ENCODE measurements at places on chromosomes 2 and 18.

GRCh38 chr2:188974164-188974563 is at the start of gene COL3A1:
Gene COL3A1 (plus strand): TSS chr2:188974373. CDS start chr2:188974490, 117 bp downstream.
- DNase-seq, result no peak

- DNase-seq, result peak; percentile 49
Observed at GRCh38 chr18:21110713-21111345, 784 bp downstream of the ROCK1 start.

- no peak for DNase-seq
Observed at GRCh38 chr2:182852801-182853200, 13.6 kb downstream of the FRZB start.

DNA sequence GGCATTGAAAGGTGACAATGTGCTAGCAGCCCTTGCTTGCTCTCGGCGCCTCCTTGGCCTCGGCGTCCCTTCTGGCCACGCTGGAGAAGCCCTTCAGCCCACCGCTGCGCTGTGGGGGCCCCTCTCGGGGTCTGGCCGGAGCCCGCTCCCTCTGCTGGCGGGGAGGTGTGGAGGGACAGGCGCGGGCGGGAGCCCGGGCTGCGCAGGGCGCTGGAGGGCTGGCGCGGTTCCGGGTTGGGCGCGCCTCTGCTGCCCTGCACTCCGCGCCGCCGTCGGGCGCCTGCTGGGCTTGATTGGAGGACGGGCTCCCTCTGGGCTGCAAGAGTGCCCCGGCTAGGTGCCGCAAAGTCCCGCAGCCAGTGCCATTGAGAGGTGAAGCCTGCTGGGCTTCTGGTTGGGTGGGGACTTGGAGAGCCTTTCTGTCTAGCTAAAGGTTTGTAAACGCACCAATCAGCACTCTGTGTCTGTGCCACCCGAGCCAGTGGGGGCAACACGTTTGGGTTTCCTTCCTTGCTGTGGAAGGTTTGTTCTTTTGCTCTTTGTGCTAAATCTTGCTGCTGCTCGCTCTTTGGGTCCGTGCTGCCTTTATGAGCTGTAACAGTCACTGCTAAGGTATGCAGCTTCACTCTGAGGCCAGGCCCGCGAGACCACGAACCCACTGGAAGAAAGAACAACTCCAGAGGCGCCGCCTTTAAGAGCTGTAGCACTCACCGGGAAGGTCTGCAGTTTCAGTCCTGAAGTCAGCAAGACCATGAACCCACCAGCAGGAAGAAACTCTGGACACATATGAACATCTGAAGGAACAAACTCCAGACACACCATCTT is 14.8 kb upstream of the IMP4 start:
- no peak for DNase-seq

DNA sequence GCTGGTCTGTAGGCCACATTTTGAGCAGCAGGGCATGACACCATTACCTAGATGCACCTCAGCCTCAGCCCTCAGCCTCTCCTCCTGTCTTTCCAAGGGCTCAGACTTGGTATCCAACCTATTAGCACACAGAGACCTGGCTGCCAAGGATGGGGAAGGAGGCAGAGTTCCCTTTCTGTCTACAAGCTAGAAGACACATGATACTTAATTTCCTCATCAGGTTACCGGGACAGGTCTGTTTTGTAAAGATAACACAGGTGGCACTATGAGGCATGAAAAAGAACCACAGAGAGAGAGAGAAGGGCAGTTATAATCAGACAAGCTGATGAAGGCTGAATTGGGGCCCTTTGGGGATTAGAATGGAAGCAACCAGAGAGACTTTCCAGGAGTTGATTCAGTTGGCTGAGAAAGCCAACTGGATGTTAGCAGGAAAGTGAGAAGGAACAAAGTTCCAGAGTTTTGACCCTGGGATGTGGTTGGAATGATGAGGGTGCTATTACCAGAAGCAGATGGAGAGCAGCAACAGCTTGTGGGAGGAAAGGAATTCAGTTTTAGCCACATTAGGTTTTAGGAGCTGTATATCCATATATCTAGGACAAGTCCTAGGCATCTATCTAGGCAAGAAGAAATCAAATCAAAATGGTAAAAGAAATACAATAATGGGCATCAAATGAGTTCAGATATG is 46.0 kb upstream of the RMND5A start:
- DNase-seq, result no peak

DNA sequence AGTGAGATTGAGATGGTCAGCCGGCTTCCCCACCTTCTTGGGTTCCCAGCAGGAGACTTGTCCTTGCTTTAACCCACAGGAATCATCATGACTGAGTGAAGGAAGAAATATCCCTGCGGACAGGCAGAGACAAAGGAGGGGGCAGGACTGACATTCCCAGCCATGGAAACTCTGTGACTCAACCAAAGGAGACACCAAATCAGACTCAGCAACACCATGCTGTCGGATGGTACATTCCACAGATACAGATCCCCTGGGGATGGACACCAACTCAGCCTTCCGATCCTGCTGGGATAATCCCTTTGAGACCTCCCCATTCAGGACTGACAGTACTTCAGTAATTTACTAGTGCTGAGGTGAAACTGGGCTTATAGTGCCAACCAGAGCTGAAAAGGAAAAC is 518.3 kb downstream of the XIRP2 start:
- no peak for DNase-seq

- DNase-seq, result no peak
Observed at GRCh38 chr18:10032331-10033015, 118.7 kb downstream of the VAPA start.

GRCh38 chr2:1716441-1716840 is 27.9 kb downstream of the PXDN start:
- DNase-seq, result no peak

- no peak for DNase-seq
Observed at GRCh38 chr2:69011611-69012157, 1.3 kb upstream of the ANTXR1 start.

DNA sequence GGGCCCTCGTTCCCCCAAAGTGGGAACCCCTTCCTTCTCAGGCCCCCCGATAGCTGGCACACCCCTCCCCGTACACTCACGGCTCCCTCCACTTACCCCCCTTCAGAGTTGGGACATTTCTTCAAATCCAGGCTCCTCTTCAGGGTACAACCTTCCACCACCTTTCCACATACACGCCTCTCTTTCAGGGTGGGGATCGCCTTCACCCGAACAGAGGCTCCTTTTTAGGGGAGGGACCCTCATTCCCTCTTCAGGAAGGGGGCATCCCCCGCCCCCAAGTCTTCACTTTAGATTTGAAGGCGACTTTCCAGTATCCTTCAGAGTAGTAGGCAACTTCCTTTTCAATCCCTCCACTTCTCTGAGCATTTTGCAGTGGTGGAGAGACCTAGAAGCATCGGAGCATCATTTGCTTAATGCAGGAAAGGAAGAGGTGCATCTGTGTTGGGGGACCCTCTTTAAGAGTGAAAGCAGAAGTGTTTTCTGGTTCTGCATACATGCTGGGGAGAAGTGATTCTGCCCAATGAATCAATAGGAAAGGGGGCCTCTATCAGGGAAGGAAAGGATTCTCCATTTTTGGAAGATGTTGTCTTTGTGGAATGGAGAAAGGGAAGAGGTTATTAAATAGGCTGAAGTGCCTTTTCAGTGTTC is 845 bp downstream of the EML4 start:
- DNase-seq, result no peak

GRCh38 chr2:176601066-176601465 is 331.8 kb downstream of the MTX2 start:
- DNase-seq, result no peak

GRCh38 chr2:209940936-209941335 is 61.5 kb upstream of the RPE start:
- no peak for DNase-seq

DNA sequence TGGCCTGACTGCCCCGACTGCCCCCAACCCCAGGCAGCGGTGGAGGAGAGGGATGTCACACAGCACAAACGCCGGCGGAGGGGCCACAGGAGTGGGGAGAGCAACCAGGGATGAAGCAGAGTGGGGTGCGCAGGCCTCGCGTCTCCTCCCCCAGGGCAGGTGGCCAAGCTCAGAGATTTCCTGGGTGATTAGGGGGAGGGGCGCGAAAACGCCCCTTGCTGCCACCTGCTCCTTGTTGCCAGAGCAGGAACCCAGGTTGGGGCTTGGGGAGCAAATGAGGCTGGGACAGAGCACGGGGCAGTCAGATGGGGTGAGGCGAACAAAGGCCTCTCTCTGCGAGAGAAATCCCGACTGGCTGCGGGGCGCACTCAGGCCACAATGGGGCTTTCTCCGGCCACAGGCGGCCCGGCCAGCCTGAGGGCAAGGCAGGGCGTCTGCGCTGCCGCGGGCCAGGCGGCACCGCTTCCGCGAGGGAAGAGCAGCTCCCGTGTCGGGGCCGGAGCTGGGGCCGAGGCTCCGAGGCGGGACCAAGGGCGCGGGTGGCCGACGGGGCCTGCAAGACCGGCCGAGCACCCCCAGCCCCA is 11.5 kb downstream of the TEX44 start:
- DNase-seq, result peak; percentile 56

DNA sequence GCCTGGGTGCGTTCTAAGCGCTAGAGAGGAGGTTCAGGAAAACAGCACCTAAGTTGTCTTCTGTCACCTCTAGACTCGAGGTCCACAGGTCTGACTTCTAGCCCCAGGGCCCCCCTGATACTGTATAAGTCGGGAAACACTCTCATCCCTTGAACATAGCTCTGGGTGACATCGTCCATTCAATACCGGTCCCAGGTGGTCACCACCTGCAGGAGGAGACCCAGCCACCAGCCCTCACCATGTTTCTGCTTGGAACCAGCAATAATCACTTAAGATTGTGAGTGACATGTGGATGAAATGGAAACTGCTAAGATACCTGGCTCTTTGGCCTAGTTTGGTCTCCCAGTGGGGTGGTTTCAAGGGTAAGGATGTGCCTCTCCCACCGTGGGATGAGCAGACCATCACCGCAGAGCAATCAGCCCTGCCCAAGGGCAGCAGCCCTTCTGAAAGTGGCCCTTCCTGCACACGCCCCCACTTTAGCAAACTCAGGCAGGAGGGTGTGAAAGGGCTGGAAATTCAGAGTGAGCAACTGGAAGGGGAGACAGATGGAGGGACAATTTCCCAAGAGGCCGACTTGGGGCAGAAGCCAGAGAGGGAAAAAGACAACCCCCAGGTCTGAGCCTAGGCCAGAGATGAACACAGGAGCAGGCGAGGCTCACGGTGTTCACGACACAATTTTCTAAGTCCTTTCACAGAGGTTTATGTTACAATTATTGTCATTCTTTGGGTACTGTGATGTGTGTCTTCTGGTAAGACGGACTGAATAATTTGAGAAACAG is 95.2 kb downstream of the ZNF516 start:
- DNase-seq, result no peak

DNA sequence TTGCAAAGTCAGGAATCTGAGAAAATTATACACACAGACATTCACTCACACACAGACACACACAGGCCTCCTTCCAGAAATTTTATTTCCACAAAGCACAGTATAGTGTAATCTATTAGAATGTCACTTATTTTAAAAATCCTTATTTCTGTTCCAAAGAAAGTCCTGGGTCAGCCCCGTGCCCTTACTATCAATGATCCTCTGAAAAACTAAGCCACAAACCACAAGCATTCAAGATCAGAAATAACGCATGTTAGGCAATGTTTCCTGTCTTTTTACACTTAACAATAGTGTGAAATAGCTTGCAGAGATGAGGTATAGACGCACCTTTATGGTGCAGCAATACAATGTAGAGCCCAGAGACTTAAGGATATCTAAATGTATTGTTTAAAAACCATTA is 25.8 kb downstream of the TBC1D8 start:
- DNase-seq, result no peak

DNA sequence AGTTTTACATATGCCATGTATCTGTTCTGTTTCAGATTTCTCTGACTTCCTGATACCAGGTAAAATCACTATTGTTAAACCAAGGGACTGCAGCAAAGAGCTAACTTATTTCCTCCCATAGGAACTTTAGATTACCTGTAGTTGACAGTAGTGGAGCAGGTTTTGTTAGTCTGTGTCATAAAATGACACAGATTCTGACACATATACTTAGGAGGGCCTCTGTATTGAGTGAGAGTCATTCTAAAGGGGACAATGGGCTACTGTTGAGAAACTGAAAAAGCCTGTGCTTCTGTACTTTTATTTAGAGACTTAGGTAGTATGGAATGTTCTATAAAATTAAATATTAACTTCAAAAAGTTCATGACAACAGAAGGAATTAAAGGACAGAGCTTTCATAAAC is 48.2 kb downstream of the KCMF1 start:
- no peak for DNase-seq

DNA sequence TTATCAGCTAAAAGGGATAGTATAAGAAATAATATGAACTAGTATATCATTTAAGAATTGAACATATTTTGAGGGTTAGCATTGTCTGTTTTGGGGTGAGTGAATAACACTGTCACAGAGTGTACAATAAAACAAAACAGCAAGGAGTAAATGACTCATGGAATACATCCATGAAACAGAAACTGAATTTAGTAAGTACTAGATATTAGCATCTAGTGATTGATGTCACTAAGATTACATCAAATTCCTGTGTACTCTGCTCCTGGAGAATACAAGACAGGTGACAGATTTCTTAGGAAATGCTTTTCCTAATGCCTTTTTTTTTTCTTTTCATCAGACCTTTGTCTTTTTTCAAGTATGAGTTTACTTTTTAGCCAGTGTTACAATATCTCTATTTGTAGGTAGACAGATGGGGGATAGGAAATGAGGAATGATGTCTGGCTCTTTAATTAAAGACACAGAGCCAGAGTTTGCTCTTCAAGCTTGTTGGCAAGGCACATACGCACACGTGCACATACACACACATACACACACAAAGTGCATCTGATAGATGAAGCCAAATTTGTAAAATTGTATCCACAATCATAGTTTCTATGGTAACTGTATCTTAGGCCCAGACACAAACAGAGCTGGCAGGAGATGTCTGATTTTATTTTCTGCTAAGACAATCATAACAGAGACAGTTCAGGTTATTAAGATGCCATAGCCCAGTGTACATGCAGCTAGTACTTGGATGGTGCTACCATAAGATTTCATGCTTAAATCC is 138.2 kb upstream of the NRP2 start:
- DNase-seq, result peak; percentile 13

DNA sequence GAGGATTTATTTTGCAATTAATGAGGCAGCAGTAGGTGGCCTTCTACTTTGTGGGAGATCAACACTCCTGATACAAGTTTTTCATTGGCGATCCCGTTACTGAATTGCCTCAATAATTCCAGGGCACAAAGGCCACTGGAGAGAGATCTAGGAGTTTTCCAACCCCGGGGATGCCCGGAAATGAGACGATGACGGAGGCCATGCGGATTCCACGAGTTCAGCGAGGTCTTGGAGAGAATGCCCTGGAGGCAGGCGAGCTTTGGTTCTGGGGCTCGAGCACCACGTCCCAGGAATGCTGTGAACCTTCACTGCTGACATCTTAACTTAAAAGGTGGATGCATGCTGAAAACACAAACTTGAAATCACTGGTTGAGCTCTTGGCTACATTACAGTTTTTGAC is 74.2 kb downstream of the LDLRAD4 start:
- no peak for DNase-seq

GRCh38 chr2:72104821-72105588 is 42.7 kb downstream of the CYP26B1 start:
- DNase-seq, result no peak

- DNase-seq, result peak; percentile 60
Observed at GRCh38 chr2:23824777-23825212, 102.1 kb downstream of the ATAD2B start.

- DNase-seq, result no peak
Observed at GRCh38 chr2:85772841-85773491, 19.2 kb downstream of the ATOH8 start.

All from NCI-H2081 (cell line).